Myocyte (in vitro differentiated cells): ENCODE measurements at places on chromosomes 6 and 20. TPM values are rescaled to one million over a fixed set of nuclear protein-coding genes. Genes with fewer than 3 reads are reported as not detected.

DNA sequence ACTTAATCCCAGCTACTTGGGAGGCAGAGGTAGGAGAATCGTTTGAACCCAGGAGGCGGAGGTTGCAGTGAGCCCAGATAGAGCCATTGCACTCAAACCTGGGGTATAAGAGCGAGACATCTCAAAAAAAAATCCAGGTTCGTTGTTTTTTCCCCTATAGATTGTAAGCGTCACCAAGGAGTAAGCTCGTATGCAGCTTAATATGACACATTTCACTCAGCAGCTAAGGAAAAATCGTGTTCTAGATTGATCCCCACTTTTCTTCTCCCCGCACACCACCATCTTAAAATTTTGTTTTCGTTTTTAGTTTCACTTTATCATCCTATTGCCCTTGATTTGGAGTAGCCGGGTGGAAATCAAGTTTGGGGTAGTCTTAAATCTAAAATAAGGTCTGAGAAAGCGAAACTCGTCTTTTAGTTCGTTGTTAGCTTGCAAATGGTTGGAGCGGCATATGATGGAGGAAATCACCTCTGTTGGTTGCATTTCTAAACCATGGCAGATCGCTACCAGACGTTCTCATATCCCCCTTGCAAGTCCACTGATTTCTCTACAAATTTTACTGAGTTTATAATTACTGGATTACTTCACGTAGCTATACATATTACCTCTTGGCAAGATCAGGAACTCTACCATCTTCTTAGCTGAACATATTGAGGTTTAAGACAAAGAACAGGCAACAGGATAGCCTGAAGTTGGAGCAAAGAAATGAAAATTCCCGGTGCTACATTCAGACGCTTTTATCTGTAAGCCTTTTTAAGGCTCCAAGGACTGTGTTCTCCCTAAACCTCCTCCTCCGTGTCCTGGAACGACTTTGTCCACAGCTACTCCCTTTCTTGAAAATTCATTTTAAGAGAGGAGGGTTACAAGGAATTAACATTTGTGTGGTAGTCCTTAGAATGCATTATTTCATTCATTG lies 91.1 kb upstream of the BTN3A2 start:
- peak; percentile 27 for DNase-seq

DNA sequence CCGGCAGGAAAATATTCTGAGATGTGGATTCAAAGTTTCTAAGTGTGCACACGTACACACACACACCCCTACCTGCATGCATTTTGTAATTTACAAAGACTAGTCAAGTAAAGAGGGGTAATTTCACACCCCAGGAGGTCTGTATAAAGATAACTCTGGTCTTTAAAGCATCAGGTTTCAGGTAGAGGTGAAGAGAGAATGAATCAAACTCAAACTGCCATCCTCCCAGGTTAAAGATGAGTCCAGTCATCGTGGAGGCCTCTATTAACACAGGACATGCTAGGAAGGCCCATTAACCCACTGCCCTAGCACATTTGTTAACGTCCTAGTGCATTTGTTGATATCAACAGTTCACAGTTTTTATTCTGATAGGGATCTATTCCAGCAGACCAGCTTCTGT lies 3.5 kb upstream of the HLA-DRA start:
- no peak for DNase-seq

ZNF391 gene
- total RNA-seq = 0.03 and 0.16 TPM in 2 replicates

DNA sequence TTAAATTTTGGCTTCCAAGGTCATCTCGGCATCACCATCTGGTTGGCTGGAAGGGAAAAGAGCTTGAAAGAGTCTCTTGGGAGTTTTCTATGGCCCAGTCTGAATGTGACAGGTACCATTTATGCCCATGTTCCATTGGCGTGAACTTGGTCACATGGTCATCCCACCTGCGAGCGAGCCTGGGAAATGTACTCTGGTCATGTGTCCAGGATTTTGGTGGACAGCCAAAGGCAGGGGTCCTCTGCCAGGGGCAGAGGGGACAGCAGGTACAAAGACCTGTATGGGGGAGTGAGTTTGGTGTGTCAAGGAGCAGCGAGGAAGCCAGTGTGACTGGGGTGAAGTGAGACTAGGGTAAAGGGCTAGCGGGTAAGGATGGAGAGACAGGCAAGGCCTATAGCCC lies 112.6 kb downstream of the CDC5L start:
- DNase-seq = no peak

DNA sequence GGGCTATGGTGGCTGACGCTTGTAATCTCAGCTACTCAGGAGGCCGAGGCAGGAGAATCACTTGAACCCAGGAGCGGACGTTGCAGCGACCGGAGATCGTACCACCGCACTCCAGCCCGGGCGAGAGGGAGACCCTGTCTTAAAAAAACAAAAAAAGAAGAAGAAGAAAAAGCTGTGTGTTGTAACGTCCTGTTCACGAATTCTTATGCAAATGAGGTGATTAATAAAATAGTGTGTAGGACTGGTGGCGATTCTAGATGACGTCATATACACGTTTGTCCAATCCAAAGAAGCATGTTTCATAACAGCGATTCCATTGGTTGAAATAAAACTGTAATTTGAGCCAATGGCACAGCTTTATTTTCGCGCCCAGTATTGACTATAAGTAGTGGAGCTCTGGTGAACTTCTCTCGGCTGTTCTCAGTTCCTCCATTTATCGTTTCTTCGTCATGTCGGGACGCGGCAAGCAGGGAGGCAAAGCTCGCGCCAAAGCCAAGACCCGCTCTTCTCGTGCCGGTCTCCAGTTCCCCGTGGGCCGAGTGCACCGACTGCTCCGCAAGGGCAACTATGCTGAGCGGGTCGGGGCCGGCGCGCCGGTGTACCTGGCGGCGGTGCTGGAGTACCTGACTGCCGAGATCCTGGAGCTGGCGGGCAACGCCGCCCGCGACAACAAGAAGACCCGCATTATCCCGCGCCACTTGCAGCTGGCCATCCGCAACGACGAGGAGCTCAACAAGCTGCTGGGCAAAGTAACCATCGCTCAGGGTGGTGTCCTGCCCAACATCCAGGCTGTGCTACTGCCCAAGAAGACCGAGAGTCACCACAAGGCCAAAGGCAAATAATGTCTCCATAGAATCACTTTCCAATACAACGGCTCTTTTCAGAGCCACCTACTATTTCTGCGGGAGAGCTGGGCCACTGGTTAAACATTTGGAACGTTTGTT lies 47.0 kb downstream of the OR2B2 start:
- DNase-seq = peak; percentile 96

- peak; percentile 65 for DNase-seq
Measured at GRCh38 chr6:31769684-31770371, 7.3 kb downstream of the VWA7 start.

SPATA25 gene
- total RNA-seq = 5.9 and 10.2 TPM in 2 replicates

HLA-E gene
- total RNA-seq = 87.4 and 91.7 TPM in 2 replicates

- peak; percentile 86 for DNase-seq
Measured at GRCh38 chr20:54067606-54068174, 2.7 kb downstream of the BCAS1 start.
